ENCODE measurements at places on chromosomes 6 and 20.

GRCh38 chr6:147782302-147782701 is 273.8 kb downstream of the SAMD5 start:
- no peak for DNase-seq

DNA sequence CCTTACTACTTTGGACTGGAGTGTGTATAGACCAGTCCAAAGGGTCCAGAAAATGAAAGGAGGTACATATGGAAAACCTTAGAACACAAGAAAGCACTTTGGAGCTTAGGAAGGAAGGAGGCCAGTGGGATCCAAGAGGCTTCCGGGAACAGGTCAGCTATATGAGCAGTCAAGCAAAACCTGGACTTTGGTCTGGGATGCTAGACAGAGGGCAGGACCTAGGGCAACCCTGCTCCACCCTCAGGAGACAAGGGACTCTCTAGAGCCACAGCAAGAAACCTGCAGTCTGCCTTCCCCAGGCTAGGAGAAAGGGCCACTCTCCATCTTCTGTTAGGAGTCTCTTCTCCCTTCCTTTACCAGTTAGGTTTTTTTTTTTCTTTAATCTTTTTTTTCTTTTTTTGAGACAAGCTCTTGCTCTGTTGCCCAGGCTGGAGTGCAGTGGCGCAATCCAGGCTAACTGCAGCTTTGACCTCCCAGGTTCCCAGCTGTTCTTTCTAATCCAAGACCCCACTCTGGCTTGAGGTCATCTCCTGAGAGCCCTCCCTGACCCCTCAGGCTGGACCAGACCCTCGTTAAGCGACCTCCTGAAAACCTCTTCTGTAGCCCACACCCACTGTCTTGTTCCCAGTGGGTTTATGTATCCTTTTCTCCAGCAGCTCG is 4.6 kb downstream of the KCNK5 start:
- DNase-seq, result no peak

- DNase-seq, result no peak
Measured at GRCh38 chr20:21398109-21399004, 1.0 kb upstream of the NKX2-4 start.

- DNase-seq, result no peak
Measured at GRCh38 chr20:21583486-21584168, 69.8 kb upstream of the NKX2-2 start.

DNA sequence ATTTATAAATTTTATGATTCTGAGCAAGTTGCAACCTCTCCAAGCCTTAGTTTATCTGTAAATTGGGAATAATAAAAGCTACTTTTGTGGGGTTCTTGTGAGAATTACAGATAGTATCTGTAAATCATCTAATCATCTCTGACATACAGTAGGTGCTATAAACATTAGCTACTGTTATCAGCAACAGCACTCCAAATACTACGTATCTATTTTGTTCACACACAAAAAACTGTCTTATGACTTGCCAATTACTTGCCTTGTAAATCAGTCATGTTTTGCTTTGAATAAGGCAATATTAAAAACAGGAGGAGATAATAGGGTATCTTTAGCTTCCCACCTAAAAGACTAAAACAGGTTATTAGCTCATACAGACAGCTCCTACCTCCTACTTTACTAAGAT is 36.7 kb downstream of the DTNBP1 start:
- DNase-seq, result no peak

DNA sequence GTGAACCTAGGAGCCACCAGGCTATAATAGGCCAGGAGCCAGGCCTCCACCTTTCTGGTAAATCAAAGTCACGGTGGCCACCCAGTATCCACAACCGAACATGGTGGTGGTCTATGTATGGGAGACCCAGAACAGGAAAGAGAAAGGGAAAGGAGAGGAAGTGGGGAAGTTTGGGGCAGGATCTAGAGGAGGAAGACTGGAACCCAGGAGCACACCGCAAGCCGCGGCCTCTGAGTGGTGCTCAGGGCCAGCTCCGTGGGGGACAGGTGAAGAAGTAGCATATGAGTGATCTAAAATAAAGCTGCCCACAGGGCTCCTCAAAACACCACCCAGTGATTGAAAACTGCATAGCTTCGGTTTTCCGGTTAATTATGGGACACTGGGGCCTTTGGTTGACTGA is 214.8 kb downstream of the ZDHHC14 start:
- no peak for DNase-seq

DNA sequence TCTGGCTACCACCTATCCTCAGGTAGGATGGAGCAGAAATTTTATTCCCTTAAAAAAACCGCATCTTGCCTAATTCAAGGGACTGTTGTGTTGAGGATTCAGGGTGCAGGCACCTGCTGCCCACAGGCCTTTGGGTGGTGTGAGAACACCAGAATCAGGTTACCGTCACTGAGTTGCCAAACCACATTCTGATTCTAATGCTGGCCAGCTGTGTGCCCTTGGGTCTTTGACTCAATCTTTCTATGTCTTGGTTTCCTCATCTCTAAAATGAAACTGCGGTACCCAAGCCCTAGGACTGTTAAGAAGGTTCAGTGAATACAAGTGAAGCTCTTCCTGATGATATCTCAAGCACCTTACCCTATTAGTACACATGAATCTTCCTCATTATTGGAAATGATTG is 827.3 kb downstream of the DHX35 start:
- no peak for DNase-seq

DNA sequence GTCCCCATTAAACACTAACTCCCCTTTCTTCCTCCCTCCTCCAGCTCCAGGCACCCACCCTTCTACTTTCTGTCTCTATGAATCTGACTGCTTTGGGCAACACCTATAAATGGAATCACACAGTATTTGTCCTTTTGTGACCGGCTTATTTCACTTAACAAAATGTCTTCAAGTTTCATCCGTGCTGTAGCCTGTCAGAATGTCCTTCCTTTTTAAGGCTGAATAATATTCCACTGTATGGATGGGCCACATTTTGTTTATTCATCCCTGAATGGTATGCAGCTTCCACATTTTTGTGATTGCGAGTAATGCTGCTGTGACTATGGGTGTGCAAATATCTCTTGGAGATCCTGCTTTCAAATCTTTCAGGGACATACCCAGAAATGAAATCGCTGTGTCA is 28.4 kb downstream of the BMP7 start:
- no peak for DNase-seq

DNA sequence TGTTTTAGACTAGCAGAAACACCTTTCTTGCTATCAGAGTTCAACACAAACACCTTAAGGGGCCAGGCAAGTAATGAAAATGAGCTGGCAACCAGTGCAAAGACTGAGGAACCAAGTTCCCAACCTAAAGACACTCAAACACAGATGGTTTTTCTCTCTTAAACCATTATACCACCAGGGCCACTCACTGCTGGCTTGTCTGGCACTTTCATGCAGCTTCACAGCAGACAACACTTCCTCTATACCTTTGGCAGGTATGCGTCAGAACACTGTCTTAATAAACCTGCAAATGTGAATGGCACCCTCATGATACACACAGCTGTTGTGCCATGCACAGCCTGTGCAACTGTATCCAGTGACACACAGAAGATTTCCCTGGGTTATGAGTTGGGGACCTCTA is 41.6 kb downstream of the NFATC2 start:
- DNase-seq, result no peak

- DNase-seq, result no peak
Measured at GRCh38 chr6:16602035-16602434, 159.2 kb downstream of the ATXN1 start.

DNA sequence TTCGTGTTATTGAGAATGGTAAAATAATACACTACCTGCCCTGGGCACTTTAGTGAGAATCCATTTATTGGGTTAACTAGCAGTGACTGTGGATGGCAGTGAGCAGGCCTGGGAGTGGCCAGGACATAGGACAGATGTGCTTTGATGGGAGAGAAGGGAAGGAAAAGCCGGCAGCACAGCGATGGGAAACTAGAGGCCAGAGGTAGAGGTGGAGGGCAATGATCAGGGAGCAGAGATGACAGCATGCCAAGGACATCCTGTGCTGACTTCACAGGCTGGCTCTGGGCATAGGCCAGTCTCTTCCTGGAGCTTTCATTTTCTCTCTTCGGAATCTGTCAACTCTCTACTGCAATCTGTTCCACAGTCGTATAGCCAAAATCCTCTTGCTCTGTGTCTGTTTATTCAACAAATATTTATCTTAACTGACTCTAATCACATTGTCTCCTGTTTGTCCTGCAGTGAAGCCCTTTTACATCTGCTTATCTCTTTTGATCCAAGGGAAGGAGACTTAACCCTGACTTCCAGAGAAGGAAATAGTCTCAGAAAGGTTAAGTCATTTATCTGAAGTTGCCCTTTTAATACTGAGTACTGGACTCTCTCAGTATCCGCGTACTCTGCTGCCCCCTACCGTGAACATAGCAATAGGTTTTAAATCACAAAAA is 18.4 kb upstream of the MMP24 start:
- DNase-seq, result peak; percentile 78

GRCh38 chr20:59961423-59961822 is 3.2 kb downstream of the CDH26 start:
- no peak for DNase-seq

DNA sequence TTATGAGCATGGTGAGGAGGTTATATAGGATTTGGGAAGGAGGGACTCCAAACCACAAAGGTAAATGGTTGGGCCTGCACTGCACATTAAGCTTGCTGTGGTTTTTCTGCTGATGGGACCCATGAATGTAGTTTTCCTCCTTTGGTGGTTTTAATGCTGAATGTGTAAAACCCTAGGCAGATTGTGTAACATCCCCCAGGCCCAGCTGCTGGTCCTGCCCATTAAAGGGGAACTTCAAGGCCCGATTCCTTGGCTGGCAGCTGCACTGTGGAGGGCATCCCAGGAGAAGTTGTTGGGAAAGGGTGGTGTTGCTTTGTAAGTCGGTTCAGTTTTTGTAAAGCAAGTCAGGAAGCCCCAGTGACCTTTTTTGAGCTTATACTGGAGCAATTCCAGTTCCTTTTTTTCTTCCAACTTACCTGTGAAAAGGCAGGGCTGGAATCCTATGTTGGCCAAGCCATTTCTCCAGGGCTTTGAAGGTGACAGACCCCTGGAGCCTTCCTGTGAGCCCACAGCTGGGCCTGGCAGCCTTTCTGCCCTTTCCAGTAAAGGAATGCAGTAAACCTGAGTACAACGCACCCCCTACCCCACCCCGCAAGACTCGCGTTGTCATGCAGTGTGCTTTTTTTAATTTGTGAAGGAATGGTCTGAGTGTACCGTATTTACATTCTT is 43.1 kb upstream of the NAA20 start:
- no peak for DNase-seq
